ENCODE measurements at places on chromosomes 7 and 10.

GRCh38 chr7:18350678-18351077 is 144.9 kb upstream of the HDAC9 start:
- DNase-seq = no peak

GRCh38 chr10:130801276-130801675 is 510.2 kb downstream of the TCERG1L start:
- no peak for DNase-seq

GRCh38 chr10:117260084-117260483 is 19.2 kb downstream of the SLC18A2 start:
- no peak for DNase-seq

- DNase-seq = no peak
Measured at GRCh38 chr7:119969054-119969453, 303.9 kb upstream of the KCND2 start.

GRCh38 chr10:9163699-9164098 is 1109.2 kb downstream of the GATA3 start:
- no peak for DNase-seq

- DNase-seq = no peak
Measured at GRCh38 chr10:111344804-111345203, 268.0 kb downstream of the ADRA2A start.

GRCh38 chr10:101828766-101829551 is 10.7 kb upstream of the OGA start:
- no peak for DNase-seq

- DNase-seq = no peak
Measured at GRCh38 chr7:1925349-1925748, 255.3 kb downstream of the ELFN1 start.

DNA sequence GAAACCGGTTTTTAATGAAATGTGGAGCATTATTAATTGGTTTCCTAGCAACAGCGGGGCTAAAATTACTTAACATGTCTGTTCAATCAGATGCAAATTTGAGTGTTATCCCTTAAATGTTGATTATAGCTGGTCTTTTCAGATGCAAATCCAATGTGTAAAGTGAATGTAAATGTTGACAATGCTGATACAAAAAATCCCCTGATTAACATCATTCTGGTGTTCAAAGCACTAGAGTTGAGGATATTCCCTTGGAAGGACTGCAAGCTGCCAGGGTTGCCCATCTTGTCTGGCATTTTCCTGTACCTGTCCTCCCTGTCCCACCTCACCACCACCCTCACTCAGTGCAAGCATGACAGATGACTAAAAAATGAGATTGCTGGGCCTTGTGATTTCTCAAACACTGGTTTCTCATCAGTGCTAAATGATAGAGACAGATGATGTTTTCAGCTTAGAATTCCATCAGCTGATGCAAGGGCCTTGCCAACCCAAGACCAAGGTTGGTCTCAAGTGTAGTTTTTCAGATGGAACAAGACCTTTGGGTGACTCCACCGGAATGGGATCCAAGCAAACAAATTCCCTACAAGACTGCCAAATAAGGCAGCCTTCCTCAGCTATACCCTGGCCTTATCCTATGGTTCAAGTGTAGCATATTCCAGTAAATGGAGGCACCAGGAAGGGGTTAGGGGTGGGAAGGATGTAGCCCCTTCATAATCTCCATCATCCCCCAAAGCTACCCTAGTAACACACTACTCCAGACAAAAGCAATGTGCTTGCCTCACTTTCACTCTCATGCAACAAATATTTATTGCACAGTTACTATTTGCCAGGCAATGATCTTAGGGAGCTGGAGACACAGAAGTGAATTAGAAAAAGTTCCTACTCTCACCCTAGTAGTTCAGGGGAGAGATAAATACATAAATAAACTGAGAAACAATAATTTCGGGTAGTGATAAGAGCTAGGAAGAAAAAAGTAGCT is 54.9 kb downstream of the JAZF1 start:
- no peak for DNase-seq

GRCh38 chr10:69847883-69848282 is 46.2 kb downstream of the COL13A1 start:
- no peak for DNase-seq

- DNase-seq = no peak
Measured at GRCh38 chr7:158274996-158275395, 312.6 kb downstream of the PTPRN2 start.
